ENCODE measurements at places on chromosomes 5 and 9. TPM values are rescaled to one million over a fixed set of nuclear protein-coding genes. Genes with fewer than 3 reads are reported as not detected.

The WHRN gene
- total RNA-seq, result 12.5 TPM

GRCh38 chr5:91864962-91865361 lies 481.8 kb upstream of the ARRDC3 start:
- H3K4me1 ChIP-seq, result no peaks in the 10 kb centered on the region
- no peaks in the 10 kb centered on the region for H3K27me3 ChIP-seq
- no peak overlapping the region for H3K27ac ChIP-seq
- DNase-seq, result no peak
- no peak overlapping the region for H3K4me3 ChIP-seq

DNA sequence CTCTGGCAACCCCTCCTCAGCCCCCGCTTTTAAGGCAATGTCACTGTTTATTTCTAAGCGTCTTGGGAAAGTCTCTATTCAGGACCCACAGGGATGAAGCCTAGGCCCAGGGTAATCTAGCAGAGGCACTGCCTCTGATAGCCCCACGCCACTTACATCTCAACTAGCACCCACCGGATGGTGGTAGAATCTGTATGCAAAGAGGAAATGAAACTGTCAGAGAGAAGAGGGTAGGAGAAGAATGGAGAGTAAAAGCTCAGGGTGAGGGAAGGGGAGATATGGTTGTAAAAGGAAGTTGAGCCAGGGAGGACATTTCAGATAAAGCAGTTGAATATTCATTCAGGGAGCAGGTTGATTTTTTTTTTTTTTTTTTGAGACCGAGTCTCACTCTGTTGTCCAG lies 3.0 kb downstream of the FRRS1L start:
- DNase-seq, result no peak
- H3K27me3 ChIP-seq, result peaks cover 25% of the 10 kb centered on the region
- no peak overlapping the region for H3K27ac ChIP-seq
- no peak overlapping the region for H3K4me3 ChIP-seq
- no peaks in the 10 kb centered on the region for H3K36me3 ChIP-seq

DNA sequence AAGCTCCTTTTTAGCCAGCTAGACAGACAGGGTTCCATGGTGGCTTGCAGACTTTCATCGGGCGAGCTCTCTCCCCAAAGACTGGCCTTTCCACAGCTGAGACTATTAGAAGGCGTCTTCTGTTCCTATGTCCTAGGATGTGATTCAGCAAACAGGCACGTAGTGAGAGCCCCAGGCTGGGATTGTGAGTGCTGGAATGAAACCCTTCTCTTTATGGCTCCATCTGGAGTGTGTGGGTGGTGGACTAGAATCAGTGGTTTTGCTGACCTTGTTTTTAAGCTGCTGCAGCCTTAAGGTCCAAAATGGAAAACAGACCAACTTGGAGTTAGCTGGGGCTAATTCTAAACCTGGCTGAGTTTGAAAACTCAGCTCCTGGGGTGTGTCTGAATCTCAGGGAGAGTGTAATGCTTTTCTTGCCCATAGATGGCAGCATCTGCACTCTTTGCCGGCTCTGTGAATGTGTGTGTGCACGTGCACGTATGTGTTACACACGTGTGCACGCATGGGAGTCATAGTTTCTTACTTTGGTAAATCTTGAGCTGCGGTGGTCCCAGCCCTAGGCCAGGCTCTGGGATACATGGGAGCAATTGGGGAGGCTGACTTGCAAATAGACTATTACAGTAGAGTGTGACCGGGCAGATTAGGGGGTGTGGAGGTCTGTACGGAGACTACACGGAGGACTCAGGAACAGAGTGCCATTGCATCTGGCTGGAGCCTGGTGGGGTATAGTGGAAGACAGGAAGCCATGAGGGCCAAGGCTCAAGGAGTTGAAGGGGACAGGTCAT lies 10.7 kb downstream of the GSN start:
- no peaks in the 10 kb centered on the region for H3K27me3 ChIP-seq
- no peaks in the 10 kb centered on the region for H3K4me1 ChIP-seq
- H3K27ac ChIP-seq, result no peak overlapping the region
